Hematopoietic multipotent progenitor cell treated with erythropoietin and hydrocortisone succinate and interleukin-3 and kit ligand, for 15 days (in vitro differentiated cells): ENCODE measurements at places on chromosomes 2 and 18.

DNA sequence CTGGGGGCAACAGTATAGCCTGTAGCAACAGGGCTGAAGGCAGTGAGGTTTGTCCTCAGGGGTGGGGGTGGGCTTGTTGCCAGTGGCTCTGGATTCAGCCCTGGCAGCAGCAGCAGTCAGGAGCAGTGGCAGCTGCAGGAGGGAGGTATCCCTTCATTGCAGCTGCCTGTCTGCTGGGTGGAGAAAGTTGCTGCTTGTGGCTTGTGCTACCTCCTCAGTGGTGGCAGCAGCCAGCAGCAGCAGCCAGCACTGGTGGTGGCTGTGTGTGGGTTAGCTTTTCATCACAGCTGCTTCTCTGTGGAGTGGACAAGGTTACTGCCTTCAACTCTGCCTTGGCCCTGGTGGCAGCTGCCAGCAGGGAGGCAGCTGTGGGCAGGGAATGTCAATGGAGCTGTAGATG is 94.9 kb downstream of the ARL6IP6 start:
- DNase-seq: no peak

DNA sequence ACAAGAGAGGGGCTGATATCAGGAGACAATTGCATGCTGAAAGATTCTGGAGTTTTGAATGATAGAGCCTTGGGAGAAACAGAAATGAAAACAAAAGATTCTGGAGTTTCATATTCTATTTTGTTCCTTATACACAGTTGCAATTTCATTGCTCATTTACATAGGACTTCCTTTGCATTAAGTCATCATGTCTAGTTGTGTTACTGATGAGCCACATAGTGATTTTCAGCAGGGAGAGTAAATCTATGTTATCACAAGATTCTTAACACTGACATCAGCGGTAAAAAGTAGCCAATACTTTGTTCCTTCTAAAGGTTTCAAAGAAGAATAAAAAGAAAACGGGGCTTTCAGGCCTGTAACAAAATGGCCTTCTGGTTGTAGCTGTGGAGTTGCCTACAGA is 7.1 kb downstream of the ADAM17 start:
- DNase-seq: no peak

GRCh38 chr18:75291460-75291859 is 80.9 kb downstream of the TSHZ1 start:
- no peak for DNase-seq

- peak; percentile 32 for DNase-seq
Measured at GRCh38 chr2:102060792-102061191, 69.0 kb downstream of the IL1R2 start.

DNA sequence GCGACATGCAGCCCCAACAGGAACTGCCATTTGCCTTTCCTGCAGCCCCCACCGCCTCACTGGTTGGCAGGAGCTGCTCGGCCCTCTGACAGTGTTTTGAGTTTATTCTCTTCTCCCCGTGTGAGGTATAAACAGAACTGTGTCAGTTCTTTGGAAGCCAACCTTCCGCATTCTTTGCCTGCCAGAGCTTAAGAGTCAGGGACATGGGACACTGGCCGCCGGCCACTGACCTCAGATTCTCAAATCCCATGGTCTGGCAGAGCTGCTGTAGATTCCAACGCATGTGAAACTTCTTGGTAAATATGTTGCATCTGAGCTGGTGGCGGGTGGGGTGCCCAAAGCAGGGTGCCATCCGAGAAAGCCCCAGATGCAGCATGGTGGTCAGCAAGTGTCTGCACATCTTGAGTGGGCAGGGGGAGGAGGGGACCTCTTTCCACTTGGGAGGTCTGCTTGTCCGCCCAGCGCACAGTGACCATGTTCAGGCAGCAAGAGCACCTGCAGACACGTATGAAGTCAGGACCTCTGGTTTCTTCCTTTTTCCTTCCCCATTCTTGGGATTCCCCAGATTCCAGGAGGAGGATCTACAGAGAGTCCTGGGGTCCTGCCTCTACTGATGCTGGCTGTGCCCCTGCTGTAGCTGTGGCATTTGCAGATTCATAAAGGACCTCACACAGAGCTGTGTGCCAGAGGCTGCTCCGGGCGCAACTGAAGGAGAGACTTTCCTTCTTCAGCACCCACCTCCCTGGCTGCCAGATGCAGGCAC is 23.8 kb downstream of the ASB18 start:
- DNase-seq: no peak

- no peak for DNase-seq
Measured at GRCh38 chr18:78903436-78904178, 76.0 kb upstream of the SALL3 start.

DNA sequence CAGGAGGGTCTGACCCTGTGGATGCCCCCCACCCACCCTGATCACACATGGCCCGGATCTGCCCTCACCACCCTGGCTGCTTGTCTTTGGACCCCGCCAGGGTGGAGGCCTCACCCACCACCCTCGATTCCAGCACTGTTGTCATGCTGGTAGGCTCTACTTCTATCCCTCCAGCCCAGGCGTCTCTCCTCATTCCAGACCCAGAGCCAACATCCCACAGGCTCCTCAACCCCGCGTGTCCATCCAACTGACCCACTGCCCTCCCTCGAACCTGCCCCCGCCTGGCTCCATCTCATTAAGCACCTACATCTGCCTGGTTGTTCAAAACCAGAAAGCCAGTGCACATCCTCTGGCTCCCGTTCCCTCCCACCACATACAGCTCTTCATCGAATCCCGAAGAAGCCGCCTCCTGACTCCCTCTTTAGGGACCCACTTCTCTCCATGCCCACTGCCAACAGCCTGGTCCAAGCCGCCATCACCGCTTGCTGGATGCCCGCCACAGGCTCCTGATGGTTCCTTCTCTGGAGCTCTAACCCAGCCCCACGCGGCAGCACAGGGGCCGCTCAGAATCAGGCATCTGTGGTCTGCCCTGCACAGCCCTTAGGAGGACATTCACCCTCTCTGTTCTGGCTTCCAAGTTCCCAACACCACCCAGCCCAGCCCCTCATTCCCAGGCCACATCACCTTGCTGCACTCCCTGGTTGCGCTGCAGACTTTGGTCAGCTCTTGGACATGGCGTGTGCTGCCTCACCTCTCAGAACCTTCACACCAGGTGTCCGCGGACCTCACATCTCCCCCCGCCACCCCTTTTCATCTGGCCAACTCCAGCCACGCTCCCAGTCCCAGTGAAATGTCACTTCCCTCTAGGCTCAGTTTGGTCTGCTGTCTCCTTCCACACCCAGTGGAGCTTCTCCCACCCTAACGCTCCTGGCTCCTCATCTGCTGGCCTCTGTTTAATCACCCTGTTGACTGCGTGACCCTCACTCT is 43.0 kb downstream of the EMX1 start:
- DNase-seq: no peak

DNA sequence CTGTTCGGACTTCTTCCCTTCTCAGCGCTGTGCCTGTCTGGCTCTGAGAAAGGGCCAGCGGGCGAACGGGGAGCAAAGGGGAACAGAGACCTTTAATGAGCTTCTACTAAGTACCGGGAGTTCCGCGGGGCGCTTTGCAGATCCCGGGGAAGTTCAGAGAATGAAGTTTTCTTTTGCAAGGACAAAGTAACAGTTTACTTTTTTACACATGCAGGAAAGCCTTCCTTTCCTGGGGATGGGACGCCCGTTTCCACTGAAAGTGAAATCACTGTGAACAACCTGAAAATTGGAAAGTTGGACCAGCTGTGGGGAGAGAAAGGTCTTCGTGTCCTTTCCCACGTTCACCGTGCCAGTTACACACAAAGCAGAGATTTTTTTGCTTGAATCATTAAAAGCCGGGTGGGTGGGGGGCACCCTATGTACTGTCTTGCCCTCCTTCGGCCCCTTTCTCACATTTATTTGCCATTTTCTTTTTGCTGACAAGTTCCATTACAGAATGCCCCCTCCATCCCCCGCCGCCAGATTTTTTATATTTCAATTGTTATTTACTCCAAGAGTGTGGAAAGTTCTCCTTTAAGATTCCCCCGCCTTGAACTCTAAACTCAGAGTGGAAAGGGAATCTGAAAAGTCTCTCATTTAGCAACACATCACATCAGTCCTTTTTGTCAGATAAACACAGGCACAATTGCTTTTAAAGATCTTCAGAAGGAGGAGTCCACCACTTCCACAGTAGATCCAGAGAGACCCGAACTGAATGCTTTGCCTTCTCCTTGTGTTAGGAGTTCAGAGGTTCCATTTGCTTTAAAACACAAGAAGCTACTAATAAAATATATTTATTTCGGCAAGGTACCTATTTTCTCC is 1.1 kb upstream of the FN1 start:
- no peak for DNase-seq

DNA sequence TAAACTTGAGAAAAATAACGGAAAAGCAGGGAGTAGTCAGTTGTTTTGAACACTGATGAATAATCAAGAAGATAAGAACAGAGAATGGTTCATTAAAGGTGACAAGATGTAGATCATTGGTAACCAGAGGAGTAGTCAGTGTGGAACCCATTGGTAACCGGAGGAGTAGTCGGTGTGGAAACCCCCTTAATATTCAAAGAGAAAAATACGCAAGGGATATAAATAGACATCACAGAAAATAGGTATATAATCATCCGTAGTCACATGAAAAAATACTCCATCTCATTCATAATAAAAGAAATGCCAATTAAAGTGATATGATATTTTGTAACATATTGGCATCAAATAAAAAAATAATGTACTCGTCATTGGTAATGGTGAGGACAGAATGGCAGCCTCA is 70.6 kb upstream of the EPAS1 start:
- DNase-seq: no peak

GRCh38 chr2:70003093-70003830 is 41.8 kb upstream of the ASPRV1 start:
- DNase-seq: no peak

DNA sequence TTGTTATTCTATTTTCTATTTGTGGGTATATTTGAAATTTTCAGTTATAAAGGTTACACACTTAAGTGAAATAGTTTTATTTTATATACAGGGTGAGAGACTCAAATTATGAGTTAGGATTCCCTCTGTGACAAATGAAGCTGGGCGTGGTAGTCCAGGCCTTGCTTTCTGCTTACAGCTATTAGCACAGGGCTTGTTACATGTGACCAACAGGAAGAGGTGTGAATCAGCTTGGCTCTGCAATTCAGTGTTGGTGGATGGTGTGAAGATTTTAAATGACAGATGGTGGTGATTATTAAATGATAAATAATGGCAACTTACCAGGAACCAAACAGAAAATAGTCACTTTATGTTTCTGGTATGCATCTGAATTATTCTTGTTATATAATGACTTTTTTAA is 64.4 kb upstream of the NOSTRIN start:
- no peak for DNase-seq
